Activated T-helper 1 cell treated with anti-CD3 and anti-CD28 coated beads, Interleukin-2, amount 50 U/mL, for 16 hours (primary cell): ENCODE measurements at places on chromosomes 5 and 9.
A peak's percentile ranks its signal among the peaks of the same experiment; 100 is the strongest.

GRCh38 chr9:82553654-82554366 is 509.1 kb downstream of the RASEF start:
- DNase-seq: no peak

GRCh38 chr5:36436306-36436705 is 134.6 kb upstream of the RANBP3L start:
- DNase-seq: no peak

DNA sequence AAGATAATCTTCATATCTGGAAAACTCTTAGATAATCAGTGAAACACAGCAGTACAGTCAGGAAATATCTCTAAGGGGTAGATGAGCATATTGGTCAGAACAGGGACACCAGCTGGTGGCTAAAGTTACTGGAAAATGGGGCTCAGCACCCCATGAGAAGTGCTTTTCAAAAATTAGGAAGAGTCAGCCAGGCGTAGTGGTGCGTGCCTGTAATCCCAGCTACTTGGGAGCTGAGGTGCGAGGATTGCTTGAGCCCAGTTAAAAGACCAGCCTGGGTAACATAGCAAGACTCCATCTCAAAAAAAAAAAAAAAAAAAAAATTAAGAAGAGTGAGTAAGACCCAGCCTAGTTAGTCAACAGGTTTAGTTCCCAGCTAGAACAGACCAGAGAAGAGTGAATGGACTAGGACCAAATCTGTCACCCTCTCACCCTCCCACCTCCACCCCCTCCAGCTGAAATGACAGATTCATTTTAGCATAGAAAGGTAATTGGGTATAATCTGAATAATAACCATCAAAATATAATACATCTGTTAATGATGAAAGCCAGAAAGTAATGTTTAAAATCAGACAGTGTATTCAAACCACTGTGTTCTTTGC is 120.9 kb downstream of the CDC42SE2 start:
- DNase-seq: peak; percentile 32

GRCh38 chr9:114497236-114497635 is 8.0 kb downstream of the WHRN start:
- DNase-seq: no peak

- no peak for DNase-seq
Measured at GRCh38 chr5:135829179-135829578, 5.3 kb upstream of the SLC25A48 start.

DNA sequence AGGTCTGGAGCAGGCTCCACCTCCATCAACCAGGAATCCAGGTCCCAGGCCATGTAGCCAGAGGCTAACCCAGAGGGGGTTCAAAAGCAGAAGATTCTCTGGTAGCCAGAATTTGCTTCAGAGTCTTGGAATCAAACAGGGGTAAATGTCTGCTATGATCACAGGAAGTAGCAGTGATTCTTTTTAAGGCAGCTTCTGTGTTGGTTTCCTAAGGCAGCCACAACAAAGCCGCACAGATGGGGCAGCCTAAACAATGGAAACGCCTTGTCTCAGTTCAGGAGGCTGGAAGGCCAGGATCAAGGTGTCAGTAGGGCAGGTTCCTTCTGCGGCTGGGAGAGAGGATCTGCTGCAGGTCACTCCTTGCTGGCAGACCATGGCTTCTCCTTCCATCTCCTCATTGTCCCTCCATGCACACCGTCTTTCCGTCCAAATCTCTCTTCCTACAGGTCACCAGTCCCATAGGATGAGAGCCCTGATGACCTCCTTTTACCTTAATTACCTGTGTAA is 167.3 kb downstream of the ROR2 start:
- DNase-seq: no peak

- no peak for DNase-seq
Measured at GRCh38 chr5:758698-759053, 25.9 kb downstream of the ZDHHC11B start.

DNA sequence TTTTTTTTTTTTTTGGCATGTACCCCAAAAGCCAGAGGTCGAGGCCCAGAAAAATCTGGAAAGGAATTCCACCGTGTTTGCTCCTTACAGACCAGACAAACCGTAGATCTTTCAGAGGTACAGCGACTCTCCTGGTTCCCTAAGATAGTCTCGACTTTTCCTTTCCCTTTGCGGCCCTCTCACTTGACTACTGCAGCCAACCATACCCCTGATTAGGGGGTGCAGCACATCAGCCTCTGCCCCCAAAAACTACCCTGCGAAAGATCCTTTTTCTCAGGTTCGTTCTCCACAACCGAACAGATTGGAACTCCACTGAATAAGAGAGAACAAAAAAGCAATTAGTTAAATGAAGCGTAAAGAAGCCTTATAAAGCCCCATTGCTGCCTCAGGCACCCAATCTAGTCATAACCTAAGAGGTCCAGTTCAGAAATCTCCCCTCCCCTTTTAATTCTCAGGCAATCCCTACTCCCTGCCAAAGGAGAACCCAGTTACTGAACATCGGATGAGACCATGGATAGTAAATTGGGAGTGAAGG is 379 bp upstream of the TICAM2 start:
- DNase-seq: no peak

DNA sequence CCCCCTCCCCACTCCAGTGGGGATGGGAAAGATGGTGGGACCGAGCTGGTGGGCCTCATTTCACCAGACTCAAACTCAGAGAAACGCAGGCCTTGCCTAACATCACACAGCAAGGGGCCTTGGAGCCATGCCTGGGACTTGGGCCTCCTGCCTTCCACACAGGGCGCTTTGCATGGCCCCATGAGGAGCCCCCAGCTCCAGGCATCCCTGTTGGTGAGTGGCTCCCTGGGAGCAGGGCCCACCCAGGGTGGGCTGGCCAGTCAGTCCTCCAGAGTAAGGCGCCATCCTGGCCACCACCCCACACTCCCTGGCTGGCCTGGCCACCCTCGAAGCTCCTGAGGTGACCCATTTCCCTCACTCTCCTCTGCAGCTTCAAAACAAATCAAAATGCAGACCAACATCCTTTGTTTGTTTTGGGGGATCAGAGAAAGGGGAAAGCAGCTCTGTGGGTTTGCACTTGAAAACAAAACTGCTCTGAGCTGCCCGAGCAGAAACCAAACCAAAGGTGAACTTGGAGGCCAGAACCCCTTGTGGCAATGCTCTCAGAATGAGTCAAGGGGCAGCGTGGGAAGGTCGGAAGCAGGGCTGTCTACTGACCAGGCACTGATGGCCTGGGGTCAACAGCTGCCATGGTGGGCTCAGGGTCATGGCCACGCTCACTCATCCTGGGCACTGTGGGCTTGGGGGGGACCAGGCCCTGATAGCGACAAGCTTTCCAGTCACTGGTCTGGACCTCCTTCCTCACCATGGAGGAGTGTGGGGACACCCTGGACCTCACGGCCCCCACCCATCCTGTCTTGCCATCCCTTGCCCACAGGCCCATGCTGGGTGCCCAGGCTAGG is 37.0 kb upstream of the VDAC1 start:
- no peak for DNase-seq

DNA sequence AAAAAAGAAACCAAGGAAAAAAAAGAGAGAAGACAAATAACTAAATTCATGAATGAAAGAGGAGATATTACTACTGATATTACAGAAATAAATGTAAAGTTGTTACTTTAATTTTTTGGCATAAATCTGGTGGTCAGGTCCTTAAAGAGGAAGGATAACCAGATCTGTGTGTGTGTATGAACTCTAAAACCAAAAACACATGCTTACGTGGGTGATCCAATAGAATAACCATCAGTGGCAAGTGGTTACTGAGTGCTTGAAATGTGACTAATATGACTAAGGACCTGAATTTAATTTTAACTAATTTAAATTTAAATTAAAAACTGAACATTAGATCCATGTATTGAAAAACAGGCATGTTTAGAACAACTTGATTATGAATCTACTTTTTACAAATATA is 10.3 kb downstream of the SLC28A3 start:
- DNase-seq: no peak

DNA sequence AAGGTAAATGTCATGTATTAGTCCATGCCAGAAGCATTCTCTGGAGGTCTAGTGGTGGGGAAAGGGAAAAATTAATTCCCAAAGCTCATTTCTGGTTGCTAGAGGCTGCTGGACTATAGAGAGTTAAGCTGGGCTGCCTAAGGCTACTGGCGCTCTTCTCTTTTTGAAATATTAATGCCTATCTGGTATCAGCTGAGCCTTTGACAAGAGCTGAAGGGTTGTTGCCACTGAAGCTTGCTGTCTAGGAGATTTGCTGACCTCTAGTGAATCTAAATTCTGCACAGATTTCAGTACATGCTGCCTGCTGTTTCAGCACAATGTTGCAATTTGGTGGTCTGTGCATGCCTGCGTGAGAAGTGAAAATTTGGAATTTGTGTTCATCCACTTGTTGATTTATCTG is 29.1 kb upstream of the PLCXD3 start:
- DNase-seq: no peak

DNA sequence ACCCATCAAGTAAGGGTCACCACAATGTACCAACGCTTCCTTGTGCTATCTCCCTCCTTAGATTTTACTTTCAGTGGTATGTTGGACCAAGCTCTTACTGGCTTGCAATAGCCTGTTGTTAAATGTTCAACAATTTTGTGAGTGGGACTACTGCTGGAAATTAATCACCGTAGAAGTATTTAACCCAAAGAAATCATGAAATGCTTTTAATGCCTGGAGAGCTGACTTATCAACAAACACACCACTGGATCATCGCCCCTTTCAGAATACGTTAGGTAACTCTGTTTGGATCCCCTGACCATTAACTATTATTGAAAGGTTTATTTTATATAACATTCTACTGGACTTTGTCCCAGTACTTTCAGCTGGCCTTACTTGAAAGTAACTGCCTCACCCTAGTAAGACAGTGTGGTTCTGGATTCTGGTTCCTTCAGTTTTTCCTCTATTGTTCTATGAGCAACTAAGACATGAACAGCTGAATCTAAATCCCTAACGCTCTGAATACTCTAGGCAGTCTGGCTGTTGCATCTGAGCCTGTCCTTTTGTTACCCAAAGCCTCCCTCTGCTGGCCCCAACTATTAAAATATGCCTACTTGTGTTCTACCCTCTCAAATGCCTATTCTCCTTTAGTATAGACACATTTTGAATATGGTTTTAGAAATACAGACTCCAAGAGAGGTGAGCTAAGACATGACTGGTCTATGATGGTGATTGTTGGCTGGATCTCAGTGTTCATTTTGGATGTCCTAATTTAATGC is 1203.4 kb upstream of the DMAC1 start:
- DNase-seq: no peak

DNA sequence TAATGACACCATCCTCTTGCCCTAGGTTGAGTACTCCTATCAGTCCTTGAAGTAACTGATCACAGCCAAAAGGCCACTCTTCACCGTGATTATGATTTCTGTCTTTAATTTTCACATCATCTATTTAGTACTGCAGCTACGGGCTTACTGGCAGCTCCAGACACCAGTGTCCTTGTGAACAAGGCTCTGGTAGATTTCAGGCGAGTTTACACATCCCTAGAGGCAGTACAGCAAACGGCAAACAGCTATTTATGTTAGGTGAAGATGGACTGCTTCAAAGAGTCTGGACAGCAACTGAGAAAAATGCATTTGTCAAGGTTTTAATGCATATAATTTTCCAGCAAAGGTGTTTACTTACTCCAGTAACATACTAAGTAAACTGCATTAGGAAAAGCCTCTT is 396.9 kb downstream of the KDM4C start:
- no peak for DNase-seq

DNA sequence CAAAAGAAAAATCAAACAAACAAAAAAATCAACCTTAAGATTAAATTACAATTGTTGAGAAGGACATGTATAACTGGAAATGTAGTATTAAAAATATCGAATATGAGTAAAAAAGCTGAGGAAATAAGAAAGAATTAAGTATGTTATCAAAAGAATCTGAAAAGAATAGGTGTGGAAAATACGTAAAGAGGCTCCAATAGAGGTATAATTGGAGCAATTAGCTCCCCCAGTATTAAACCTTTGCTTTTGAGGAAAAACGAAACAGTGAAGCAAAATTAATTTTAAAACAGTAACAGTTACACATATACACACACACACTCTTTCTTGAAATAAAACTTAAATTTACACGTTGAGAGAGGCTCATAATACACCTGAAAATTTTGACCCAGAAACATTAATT is 578.7 kb upstream of the ADAMTS16 start:
- DNase-seq: no peak
